NCI-H82 (cell line): ENCODE measurements at places on chromosomes 4 and X.

GRCh38 chr4:109574931-109575804, 15.1 kb downstream of the MCUB start:
- peak; percentile 32 for DNase-seq

DNA sequence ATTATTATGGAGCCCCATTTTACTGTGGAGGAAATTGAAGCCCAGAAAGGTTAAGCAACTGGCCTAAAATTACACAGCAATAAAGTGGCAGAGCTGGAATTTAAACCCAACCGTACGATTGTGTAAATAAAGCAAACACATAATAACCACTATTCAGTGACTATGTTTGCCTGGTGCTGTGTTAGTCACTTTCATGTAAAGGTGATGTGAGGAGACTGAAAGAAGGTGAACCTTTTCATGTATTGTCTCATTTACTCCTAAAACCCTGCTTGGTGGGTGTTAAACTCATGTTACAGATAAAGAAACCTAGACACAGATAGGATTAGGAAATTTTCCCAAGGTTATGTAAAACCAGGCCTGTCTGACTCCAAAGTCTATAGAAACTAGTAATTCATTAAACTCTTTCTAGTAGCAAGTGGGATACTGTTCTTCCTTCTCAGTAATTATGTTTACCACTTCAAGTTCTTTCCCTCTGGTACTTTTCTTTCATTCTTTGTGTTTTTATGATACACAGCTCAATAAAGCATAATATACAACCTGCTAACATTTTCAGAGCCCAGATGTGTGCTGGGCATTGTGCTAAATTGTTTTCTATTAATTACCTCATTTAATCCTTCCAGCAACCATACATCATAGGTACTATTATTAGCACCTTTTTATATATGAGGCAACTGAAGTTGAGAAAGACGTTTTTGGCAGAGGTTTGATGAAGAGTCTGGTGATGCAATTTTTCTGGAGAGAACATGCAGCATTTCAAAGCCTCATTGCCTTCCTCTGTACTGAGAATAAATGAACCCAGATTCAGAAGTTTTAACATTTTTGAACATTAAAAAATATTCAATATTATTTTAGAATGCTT, 202.7 kb downstream of the SPRY1 start:
- DNase-seq, result no peak

GRCh38 chr4:77805840-77806239, 13.3 kb downstream of the CNOT6L start:
- no peak for DNase-seq

GRCh38 chrX:2500091-2500802, 529 bp downstream of the DHRSX start:
- no peak for DNase-seq

DNA sequence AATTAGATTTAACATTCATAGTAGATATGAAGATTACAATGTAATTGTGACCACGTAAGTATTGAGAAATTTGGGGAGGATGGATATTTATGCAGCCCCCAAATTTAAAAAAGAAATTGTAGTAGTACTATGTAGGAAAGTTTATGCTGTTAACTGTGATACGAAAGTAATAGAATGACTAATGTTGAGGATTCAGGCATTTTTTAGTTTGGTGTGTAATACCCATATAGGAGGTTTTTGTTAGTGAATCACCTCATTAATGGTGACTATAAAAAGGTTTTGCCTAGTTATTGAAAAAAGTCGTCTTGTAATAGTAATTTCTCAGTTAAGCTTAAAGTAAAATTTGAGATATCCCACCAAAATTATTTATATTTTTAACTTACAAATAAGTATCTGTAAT, 67.2 kb downstream of the SMARCAD1 start:
- DNase-seq, result no peak

DNA sequence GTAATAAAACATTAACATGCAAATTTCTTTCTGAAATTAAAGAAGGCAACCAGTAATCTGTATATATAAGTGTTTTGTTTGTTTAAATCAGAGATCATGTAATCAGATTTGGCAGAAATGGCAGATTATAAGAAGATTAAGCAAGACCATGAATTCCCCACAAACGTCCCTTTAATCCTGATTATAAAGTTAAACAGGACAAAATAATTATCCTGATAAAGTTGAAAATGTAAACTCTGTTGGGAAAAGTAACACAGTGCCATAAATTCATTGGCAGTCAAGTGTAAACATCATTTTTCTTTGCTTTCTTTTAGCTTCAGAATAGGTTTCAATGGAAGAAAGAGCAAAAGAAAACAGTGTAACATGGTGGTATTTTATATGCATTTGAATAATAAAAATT, 256.3 kb downstream of the KCNIP4 start:
- peak; percentile 17 for DNase-seq

DNA sequence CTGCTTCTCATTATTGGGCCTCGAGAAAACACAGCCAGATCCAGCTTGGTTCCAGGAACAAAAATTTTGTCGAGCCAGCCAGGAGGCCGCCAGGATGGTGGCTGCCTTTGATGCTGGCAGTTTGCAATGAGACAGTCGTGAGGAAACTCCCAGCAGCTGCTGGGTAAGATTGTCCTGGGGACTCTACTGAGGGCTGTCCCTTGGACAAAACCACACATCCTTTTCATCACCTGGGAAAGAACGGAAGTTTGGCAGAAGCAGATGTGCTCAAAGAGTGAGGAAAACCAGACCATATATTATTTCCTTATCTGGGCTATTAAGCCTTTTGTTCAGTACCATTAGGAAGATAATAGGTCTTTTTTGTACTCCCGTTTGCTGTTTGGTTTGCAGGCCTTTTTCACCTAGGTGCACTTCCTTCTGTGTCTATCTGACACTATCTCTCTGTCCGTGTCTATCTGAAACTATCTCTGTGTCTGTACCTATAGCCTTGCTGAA, 13.4 kb upstream of the PAPSS1 start:
- DNase-seq, result no peak
